ENCODE measurements at places on chromosomes 11 and 22. TPM values are rescaled to one million over a fixed set of nuclear protein-coding genes. Genes with fewer than 3 reads are reported as not detected.

The GUCY1A2 gene
- total RNA-seq: 0.84 TPM

GRCh38 chr11:44029507-44029845 is 18.3 kb upstream of the ACCSL start:
- ATAC-seq: no peak

The SYCE3 gene
- not detected for total RNA-seq

The PGA5 gene
- not detected for total RNA-seq

The CCDC89 gene
- 0.12 TPM for total RNA-seq

DNA sequence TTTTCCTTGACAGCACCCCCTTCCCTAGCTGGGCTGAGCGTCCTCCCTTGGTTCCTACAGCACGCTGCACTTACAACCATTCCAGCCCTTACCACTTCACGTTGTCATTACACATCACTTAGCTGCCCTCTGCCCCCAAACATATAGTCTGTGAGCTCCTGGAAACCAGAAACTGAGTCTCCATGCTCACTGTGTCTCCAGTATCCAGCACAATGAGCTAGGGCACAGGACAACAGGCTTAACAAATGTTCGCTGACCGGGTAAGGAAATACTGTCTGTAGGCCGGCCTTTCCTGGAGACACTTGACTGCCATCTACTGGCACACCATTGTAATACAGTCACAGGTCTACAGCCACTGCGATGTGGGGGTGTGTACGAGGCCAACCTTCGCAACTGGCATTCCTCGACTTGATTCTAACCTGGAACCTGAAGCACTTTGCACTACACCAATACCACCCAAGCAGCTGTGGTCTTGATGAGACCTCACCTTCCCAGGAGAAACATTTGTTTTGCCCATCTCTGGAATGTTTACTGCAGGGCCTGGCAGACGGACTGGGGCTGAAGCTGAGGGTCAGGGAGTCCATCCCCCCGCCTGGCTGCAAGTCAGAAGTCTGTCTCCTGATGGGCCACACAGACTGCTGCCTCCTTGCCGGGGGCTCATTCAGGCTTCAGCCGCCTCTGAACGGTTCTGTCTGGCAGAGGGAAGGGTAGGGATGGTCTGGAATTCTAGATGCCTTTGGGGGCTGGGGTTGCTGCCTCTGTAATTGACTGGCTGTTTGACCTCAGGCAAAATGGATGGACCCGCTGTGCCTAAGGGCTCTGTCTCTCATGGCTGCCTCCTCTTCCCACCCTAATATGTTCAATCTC is 72.0 kb downstream of the SYN3 start:
- ATAC-seq: peak; percentile 93

The PRG3 gene
- total RNA-seq: not detected

The PHOX2A gene
- not detected for total RNA-seq

The SPA17 gene
- total RNA-seq: 6.8 TPM

DNA sequence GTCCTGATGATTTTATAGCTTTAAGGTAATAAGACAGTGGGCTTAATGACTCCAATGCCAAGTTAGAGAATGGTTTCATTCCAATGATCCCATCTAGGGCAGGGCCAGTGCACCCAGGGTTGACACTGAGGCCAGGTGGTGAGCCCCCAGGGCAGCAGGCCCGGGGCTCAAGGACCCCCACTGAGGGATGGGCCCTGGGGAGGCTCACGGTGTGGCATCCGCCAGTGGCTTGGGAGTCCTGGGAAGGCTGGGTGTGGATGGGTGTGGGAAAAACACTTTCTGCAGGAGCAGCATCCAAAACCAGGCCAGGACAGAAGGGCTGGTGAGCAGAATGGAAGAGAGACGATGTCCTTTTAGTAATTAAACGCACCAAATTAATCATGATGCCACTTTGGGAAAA is 626.3 kb downstream of the TBC1D22A start:
- ATAC-seq: no peak

- peak; percentile 26 for ATAC-seq
These were observed 47.3 kb downstream of the RELT start for GRCh38 chr11:73423506-73423905.

The MIAT gene
- 1.1 TPM for total RNA-seq

The SCYL1 gene
- total RNA-seq: 36.7 TPM

The TESMIN gene
- total RNA-seq: 5.2 TPM

DNA sequence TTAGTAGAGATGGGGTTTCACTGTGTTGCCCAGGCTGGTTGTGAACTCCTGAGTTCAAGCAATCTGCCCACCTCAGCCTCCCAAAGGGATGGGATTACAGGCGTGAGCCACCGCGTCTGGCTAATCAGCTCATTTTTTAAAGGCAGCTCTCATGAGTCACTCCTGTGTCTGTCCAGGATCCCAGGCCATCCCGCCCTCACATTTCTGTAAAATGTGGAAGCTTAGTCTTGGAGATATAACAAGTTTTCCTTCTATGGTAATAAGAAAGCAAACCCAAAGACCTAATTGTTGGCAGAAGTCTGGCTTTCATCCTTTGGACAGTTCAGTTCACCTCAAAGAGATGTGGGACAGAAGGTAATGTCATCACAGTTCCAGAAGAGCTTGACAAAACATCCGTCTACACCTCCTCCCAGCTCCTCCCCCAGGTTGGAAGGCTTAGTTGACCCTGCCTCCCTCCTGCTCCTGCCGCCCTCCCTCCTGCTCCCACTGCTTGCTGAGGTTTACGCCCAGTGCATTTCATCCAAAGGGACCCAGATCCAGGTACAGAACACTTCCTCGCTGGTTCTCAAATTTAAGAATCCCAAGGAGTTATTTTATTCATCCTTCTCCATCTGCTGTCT is 6.4 kb downstream of the DRD2 start:
- ATAC-seq: no peak

GRCh38 chr11:19786644-19787043 is 74.0 kb downstream of the NAV2 start:
- ATAC-seq: no peak

The SCO2 gene
- 1.2 TPM for total RNA-seq
